ENCODE measurements at places on chromosomes 7 and 10.

DNA sequence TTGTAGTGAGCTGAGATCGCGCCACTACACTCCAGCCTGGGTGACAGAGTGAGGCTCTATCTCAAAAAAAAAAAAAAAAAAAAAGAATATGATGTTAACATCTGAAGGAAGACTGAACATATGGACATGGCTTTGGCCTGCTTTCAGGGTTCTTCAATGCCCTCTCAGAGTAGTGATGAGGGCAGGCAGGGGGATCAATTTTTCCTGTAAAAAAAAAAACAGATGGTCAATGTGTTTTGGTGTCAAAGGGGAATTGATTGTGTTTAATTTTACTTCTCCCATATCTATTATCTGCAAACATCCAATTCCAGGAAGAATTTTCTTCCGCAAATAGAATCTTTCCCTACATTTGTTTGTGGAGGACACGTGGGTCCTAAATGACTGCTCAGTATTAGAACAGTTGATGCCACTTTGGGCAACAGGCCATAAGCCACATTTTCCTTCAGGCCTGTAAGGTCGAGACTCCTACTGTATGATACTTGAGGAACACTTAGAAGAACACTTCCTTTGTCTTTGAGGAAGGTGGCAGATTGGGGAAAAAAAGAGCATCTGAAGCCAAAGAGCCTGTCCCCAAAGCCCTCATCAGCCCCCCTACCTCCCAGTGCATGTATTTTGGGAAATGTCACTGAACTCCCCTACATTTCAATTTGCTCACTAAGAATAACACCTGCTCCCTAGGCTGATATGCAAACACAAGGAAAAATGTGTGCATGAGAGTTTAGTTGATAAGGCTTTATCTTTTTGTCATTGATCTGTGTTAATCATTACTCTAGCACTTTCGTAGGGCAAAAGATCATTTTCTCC is 28.3 kb downstream of the MGAM2 start:
- no peak for DNase-seq

GRCh38 chr10:104032144-104032775 is 53.4 kb downstream of the COL17A1 start:
- DNase-seq, result no peak

- no peak for DNase-seq
Observed at GRCh38 chr10:1384026-1384425, 327.8 kb downstream of the WDR37 start.

GRCh38 chr7:77205706-77206105 is 6.1 kb upstream of the FGL2 start:
- DNase-seq, result no peak

GRCh38 chr7:129950191-129950932 is 2.4 kb downstream of the UBE2H start:
- DNase-seq, result no peak

All from activated CD4-positive, alpha-beta T cell treated with anti-CD3 and anti-CD28 coated beads, Interleukin-2, amount 50 U/mL, for 48 hours (primary cell).